ENCODE measurements at places on chromosomes 2 and 18.
A peak's percentile ranks its signal among the peaks of the same experiment; 100 is the strongest.

DNA sequence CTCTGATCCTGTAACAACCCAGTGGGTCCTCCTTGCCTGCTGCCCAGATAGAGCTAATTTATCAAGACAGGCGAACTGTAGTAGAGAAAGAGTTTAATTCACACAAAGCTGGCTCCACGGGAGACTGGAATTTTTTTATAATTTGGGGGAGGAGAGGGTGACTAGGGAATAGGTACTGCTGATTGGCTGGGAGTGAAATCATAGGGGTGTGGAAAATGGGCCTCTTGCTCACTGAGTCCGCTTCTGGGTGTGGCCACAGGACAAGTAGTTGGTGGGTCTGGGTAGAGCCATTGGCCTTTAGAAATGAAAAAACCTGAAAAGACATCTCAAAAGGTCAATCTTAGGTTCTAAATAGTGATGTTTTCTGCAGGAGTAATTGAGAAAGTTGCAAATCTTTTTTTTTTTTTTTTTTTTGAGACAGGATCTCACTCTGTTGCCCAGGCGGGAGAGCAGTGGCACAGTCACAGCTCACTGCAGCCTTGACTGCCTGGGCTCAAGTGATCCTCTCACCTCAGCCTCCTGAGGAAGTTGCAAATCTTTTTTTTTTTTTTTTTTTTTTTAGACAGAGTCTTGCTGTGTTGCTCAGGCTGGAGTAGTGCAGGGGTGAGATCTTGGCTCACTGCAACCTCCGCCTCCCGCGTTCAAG lies 14.4 kb upstream of the UGGT1 start:
- no peak for DNase-seq

DNA sequence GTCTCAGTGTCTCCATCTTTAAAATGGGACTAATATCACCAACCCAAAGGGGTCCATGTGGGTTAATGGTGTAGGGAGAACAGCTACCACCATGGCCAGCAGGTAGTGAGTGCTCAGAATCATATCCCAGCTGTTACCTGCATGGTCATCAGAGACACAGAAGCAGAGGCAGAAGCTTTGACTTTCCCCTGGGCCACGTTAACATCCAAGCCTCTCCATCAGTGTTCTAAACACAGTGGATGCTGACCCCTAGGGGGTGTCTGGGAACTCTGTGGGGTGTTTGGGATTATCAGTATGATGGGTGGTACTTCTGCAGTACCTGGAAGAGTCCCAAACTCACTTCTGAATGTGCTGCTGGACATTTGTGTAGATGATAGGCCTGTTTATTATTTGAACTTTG lies 93.6 kb downstream of the GYPC start:
- no peak for DNase-seq

DNA sequence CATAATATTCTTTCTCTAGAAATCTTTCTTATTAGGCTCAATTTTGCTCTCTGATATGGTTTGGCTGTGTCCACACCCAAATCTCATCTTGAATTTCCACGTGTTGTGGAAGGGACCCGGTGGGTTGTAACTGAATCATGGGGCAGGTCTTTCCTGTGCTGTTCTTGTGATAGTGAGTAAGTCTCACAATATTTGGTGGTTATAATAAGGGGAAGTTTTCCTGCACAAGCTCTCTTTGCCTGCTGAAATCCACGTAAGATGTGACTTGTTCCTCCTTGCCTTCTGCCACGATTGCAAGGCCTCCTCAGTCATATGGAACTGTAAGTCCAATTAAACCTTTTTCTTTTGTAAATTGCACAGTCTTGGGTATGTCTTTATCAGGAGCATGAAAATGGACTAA lies 73.8 kb downstream of the CAVIN2 start:
- DNase-seq, result no peak

- DNase-seq, result peak; percentile 16
Measured at GRCh38 chr2:165055082-165055851, 99.9 kb upstream of the SLC38A11 start.
